T-helper 9 cell (primary cell): ENCODE measurements at places on chromosomes 16 and 17.

- no peak for DNase-seq
Measured at GRCh38 chr17:44601973-44602372, 44.7 kb downstream of the FZD2 start.

DNA sequence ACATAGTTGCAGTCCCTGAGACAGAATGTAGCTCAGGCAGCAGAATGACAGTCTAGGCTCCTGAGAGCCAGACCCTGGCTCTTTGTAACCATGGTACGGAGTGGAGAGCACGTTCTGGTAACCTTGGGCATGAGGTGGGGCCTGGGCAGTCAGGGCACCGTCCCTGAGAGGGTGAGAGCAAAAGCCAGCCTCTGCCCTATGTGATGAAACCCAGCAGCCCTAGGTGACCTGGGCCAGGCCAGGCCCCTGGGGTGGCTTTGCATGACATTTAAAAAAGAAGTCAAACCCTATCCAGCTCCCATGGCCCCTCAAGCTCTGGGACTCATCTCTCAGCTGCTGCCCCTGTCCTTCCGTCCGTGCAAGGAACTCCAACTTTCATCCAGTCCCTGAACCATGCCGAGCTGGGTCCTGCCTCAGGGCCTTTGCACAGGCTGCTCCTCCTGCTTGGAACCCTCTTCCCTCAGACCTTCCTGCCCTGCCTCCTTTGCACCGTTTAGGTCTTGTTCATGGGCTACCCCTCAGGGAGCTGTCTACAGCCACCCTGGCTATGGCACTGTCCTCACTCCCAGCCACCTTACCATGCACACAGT lies 188.6 kb downstream of the NTN1 start:
- DNase-seq: no peak

DNA sequence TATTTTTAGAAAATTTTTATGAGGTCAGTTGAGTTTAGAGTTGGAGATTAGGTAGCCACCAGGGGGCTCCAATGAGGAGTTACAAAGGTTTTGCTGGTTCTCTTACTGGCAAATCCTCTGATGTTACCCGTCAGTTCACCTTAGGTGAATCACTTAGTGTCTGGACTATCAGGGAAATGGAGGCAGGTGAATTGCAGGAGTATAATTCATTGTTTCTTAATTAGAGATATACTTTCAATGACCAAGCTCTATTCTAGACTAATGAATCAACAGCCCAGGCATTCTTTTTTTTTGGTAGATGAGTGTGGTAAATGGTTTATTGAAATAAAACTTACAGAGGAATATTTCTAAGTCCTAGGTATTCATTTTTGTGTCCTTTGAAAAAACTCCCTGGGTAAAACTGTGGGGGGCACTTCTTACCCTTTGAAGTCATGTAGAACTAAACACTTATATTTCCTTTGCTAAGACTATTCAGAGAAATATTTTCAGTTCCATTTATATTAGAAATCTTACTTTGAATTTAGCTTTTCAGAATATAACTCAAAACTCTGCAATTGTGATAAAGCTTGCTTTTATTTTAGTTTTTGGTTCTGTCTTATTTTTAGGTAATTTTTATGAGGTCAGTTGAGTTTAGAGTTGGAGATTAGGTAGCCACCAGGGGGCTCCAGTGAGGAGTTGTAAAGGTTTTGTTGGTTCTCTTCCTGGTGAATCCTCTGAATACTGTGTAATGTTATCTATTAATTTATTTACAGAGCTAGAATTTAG lies 17.7 kb downstream of the PSMD11 start:
- DNase-seq: peak; percentile 64

GRCh38 chr16:65967376-65967775 lies 399.1 kb upstream of the CDH5 start:
- DNase-seq: no peak

DNA sequence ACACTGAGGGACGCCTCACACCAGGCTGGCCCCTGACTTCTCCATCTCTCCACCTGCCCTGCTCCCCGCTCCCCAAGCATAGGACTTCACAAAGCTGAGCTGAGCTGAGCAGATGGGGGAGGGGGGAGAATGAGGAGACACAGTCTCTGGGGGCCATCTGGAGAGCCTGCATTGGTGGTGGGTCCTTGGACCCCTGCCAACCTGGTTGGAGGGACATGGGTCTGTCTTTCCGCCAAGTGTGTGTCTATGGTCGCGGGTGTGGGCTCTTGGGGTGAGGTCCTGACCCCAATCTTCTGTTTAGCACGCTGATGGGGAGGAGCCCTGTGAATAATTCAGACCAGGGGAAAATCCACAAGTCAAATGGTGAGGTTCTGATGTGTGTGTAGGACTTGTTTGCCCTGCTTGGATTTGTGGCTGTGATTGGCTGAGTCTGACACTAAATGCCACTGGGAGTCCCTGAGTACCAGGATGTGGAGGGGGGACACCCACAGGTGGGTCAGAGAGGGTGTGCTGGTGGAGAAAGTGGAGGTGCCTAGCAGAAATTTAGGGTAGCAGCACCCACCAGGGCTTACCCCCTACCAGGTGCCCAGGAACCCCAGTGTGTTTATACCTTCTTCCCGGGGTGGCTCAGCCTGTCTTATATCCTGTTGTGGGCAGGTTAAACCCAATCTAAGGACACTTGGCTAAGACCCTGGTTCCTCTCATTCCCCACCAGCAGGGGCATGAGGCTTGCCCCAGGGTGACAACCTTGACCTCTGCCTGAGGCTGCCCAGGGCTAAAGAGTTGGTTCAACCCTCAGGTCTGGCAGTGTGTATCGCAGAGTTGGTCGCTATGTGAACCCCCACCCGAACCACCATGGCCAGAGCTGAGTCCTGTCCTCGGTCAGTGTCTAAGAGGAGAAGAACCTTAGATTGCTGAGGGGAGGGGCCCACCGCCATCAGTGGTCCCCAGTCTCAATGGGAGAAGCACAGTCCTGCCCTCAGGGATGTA lies 2.1 kb downstream of the FMNL1 start:
- peak; percentile 33 for DNase-seq

GRCh38 chr16:20726661-20727060 lies 15.0 kb downstream of the THUMPD1 start:
- DNase-seq: no peak

- no peak for DNase-seq
Measured at GRCh38 chr16:2450535-2450934, 9.4 kb upstream of the TEDC2 start.

DNA sequence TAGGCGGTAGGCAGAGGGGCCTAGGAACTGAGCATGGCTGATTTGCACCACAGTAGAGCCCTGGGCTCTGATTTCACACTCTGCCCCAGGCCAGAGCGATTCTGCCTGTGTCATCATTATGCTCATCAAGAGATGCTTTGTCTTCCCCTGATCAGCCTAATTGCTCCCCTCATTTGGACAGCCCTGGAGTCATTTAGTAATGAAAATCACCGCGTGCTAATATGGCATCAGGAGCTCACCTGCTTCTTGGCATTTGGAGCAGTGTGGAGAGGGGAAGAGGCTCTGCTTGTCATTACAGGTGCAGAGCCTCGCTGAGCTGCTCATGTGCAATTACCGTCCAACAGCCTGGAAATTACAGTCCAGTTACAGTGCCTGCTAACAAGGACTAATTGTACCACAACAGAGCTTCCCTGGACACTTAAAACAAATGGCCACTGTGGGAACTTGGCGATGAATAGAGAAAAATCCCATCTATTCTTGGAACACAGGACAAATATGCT lies 157.1 kb upstream of the WSCD1 start:
- no peak for DNase-seq

GRCh38 chr16:63577891-63578290 lies 1541.7 kb upstream of the CDH8 start:
- DNase-seq: no peak

- DNase-seq: no peak
Measured at GRCh38 chr16:74726716-74727115, 26.1 kb upstream of the MLKL start.

GRCh38 chr16:74219706-74220105 lies 76.9 kb upstream of the PSMD7 start:
- DNase-seq: no peak

GRCh38 chr17:64240741-64241347 lies 22.2 kb downstream of the TEX2 start:
- DNase-seq: no peak

- DNase-seq: no peak
Measured at GRCh38 chr17:51778842-51779241, 379.7 kb downstream of the CA10 start.

GRCh38 chr17:36593656-36594316 lies 2.1 kb downstream of the DHRS11 start:
- no peak for DNase-seq

DNA sequence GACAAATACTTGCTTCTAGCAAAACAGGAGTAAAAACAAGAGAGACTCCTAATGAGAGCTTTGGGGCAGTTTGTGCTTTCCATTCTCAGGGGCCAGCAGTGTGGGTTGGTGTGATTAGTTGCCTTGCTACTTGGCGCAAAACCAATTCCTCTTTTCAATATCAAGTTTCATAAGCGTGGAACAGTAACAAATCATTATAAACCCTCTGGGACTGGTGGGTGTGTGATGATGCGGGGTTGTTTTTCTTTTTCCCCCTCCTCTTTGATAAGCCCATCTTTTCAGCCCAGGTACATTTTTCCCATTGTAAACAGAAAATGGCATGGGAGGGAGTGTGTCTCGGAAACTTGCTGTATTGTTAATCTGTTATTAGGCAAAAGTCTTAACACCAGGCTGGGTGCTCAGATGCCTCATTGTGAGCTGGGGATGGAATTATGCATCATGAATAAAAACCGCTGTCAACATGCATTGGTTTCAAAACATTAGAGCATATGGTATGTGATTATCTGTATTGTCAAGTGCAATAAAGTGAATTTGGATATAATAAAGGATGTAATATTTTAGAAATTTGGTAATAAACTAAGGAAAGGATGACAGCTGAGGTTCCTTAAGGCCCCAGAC lies 166.4 kb downstream of the CCDC182 start:
- DNase-seq: no peak
